ENCODE measurements at places on chromosomes 12 and 14.

- no peak for DNase-seq
Measured at GRCh38 chr14:105426416-105427130, 6.9 kb downstream of the MTA1 start.

DNA sequence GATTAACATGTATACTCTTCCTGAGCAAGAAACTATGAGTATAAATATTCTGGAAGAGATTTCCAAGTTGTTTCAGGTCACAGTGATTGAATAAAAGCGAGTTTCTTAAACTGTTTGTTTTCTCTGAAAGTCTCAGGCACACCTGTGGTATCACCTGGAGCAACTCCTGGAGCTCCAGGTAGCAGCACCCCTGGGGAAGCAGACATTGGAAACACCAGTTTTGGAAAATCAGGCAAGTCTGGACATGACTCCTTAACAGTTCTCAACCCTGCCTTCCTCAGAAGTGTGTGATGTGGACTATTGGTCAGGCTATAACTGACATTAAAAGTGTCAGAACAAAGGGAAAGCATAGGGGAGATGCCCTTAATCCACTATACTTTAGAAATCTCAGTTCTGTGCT, 217.6 kb upstream of the CNTN1 start:
- DNase-seq, result no peak

- DNase-seq, result no peak
Measured at GRCh38 chr14:92726135-92726932, 22.1 kb downstream of the LGMN start.

DNA sequence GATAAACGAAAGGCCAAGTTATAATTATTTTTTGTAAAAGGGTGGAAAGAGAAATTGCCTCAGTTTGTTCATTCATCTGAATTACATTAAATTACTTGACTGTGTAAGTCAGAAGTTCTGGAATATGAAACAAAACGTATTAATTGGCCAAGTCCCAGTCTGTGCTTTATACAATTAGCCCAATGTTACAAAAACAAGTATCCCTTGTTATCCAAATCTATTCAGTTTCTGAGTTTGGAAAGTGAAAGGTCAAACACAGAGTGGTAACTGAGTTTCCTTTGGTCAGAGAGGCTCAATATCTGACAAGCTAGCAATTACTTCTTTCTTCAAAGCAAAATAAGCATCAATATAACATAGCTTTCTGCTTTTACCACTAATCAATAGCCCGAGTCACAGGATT, 62.6 kb downstream of the SPPL3 start:
- no peak for DNase-seq

DNA sequence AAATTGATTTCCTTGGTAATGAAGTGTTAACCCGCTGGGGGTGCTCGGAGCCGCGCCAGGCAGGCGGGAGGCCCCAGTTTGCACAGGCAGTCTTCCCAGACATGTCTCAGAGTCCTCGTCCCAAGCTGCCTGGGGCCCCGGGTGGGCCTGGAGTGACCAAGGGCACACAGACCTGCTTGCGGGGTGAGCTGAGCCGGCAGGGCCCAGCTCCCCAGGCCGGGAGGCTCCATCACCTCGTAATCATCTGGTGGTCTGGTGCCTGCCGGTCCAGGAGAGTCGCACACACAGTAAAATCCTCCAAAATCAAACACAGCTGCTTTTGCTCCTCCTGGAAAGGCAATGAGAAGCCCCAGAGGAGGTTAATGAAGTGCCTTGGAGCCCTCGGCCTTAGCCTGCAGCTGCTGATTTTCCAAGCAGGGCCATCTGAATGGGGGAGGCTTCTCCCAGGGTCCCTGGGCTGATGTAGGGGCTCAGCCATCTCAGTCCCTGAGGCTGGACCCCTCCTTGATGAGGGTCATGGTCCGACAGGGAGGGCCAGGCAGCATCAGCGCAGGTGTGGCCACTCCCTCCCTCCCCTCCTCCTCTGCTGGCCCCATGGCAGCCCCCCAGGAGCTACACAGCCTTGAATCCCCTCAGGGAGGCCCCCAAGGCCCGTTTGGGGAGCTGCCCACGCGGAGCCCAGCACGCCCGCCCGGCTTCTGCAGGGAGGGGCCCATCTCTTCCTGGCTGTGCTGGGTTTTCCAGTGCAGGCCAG, 39.4 kb upstream of the FBRSL1 start:
- no peak for DNase-seq

DNA sequence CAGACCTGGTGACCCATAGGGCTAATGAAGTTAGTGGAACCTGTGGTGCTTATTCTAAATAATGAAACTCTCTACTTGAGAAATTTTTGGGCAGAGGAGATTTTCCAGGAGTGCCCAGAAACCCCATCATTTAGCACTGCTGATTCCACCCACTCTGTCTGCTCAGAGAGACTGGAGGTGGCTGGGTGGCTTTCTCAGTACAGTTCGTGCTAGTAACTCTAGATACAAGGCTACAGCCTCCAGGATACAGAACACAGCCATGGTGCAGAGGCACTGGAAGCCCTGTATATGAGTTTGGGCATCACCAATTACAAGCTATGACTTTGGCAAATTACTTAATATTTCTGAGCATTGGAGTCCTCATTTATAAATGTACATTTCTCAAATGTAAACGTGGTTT, 32.4 kb downstream of the CCDC177 start:
- DNase-seq, result no peak
